ENCODE measurements at places on chromosomes 11 and 22. TPM values are rescaled to one million over a fixed set of nuclear protein-coding genes. Genes with fewer than 3 reads are reported as not detected.

GRCh38 chr11:27545946-27546345, 39.4 kb upstream of the LIN7C start:
- no peak for DNase-seq

DNA sequence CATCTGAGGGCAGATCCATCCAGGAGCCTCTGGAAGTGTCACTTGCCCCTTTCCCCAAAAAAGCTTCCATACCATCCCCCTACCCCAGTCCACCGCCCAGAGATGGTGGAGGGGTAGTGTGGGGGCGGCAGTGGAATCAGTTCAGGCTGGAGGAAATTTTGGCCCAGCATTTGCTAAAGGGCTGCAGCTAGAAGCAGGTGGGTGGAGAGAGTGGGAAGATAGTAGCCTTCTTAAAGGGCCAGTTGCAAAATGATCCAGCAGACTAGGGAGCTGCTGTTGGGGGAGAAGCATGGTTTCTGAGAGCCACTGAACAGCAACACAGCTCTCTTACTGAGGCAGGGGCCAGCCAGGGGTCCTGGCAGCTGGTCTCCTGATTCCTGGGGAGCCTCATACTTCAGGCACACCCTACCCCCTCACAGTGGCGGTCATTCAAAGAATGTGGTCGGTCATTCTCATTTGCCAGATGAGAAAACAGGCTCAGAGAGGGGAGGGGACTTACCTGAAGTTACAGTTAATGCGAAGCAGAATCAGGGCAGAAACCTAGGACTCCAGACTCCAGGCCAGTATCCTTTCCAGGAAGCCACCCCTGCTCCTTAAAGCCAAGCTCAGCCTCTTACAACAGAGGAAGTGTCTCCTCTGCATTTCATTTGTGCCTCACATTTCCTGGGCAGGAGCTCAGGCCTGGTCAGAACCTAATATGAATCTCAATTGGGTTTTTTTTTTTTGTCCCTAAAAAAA, 5.4 kb downstream of the SEC14L2 start:
- no peak for DNase-seq

- no peak for DNase-seq
These were observed 70.7 kb downstream of the SIK2 start for GRCh38 chr11:111672949-111673348.

DNA sequence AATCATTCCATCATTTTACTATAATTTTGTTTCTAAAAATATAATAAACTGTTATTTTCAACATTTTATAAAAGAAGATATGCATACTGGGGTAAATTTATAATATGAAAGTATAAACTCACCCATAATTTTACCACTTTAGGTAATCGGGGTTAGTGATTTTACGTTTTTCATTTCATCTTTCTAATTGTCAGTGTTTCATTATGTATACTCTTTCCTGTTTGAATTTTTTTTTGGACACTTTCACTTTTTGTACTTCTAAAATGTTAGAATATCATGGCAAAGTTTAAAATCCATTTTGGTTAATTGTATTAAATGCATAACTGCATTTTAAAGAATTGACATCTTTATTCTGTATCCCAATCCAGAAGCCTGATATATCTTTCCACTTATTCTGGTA, 115.8 kb downstream of the METTL15 start:
- no peak for DNase-seq

The TRIM49D1 gene
- total RNA-seq: not detected

The OR52A5 gene
- not detected for total RNA-seq

The MS4A6A gene
- not detected for total RNA-seq

The SLC35E4 gene
- 18.1 TPM for total RNA-seq

The HTR3A gene
- not detected for total RNA-seq
